ENCODE measurements at places on chromosomes 1 and 21. TPM values are rescaled to one million over a fixed set of nuclear protein-coding genes. Genes with fewer than 3 reads are reported as not detected.

DNA sequence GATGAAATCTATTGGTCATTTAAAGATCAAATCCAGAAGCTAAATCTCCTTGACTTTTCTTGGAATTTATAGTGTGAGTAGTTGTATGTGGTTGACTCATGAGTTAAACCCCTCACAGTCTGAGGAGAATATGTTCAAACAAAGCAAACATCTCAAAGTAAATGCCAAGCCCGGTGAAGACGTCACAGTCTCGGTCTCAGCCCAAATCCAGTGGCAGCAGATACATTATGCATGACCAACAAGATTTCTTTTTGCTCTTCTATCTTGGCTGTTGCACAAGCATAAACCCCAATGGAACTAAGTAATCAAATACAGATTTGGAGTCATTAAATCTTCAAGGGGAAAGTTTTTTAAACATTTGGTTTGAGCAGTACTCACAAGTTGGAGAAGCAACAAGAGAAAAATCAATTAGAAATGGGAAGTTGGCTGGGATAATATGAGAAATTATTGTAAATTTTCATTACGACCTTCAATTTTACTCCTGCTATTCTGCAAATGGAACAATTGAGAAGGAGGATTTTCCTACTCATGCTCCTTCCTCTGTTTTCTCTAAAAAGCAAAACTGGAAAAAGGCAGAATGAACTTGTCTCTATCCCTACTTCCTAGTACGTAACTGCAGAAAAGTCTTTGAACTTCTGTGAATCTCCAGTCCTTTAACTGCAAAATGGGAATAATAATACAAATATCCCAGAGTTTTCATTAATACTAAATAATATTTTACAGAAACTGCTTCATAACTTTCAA, 575.8 kb downstream of the NUF2 start:
- H3K36me3 ChIP-seq = no peaks in the 10 kb centered on the region
- DNase-seq = no peak
- no peaks in the 10 kb centered on the region for H3K27me3 ChIP-seq
- H3K4me1 ChIP-seq = no peaks in the 10 kb centered on the region
- H3K4me3 ChIP-seq = no peak overlapping the region

- peaks cover 50% of the 10 kb centered on the region for H3K36me3 ChIP-seq
- no peaks in the 10 kb centered on the region for H3K27me3 ChIP-seq
Observed at GRCh38 chr1:153957744-153958110, 685 bp downstream of the CRTC2 start.

C4BPA gene
- not detected for total RNA-seq

KCNE1 gene
- total RNA-seq = 0.83 TPM

HHIPL2 gene
- not detected for total RNA-seq

MPL gene
- not detected for total RNA-seq

GRCh38 chr21:40947713-40948112, 100.8 kb upstream of the DSCAM start:
- no peak overlapping the region for H3K27ac ChIP-seq
- H3K4me3 ChIP-seq = no peak overlapping the region
- no peaks in the 10 kb centered on the region for H3K4me1 ChIP-seq
- no peaks in the 10 kb centered on the region for H3K36me3 ChIP-seq
- no peak for DNase-seq
- H3K27me3 ChIP-seq = no peaks in the 10 kb centered on the region

GMEB1 gene
- total RNA-seq = 8.5 TPM

DNA sequence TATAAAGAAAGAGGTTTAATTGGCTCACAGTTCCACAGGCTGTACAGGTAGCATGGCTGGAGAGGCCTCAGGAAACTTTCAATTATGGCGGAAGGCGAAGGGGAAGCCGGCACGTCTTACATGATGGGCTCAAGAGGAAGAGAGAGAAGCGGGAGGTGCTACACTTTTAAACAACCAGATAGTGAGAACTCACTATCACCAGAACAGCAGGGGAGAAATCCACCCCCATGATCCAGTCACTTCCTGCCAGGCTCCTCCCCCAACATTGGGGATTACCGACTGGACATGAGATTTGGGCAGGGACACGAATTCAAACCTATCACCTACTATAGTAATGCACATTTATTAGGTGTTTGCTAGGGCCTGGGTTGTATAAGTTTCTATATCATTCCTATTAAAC, 117.8 kb downstream of the ZMYM4 start:
- no peak overlapping the region for H3K4me3 ChIP-seq
- H3K27ac ChIP-seq = no peak overlapping the region
- H3K36me3 ChIP-seq = peaks cover 11% of the 10 kb centered on the region

BRINP2 gene
- total RNA-seq = not detected

GRCh38 chr1:43634721-43635120, 15.2 kb upstream of the KDM4A start:
- DNase-seq = no peak
- no peaks in the 10 kb centered on the region for H3K27me3 ChIP-seq
- no peaks in the 10 kb centered on the region for H3K36me3 ChIP-seq
- H3K4me1 ChIP-seq = no peaks in the 10 kb centered on the region
- H3K27ac ChIP-seq = no peak overlapping the region

- DNase-seq = no peak
- no peak overlapping the region for H3K27ac ChIP-seq
- no peaks in the 10 kb centered on the region for H3K27me3 ChIP-seq
- no peak overlapping the region for H3K4me3 ChIP-seq
- no peaks in the 10 kb centered on the region for H3K4me1 ChIP-seq
Observed at GRCh38 chr1:118202076-118202608, 17.1 kb upstream of the SPAG17 start.

INAVA gene
- total RNA-seq = 102 TPM
